Gastroesophageal sphincter (tissue), 4 donors: ENCODE measurements at places on chromosomes 1 and 21.

DNA sequence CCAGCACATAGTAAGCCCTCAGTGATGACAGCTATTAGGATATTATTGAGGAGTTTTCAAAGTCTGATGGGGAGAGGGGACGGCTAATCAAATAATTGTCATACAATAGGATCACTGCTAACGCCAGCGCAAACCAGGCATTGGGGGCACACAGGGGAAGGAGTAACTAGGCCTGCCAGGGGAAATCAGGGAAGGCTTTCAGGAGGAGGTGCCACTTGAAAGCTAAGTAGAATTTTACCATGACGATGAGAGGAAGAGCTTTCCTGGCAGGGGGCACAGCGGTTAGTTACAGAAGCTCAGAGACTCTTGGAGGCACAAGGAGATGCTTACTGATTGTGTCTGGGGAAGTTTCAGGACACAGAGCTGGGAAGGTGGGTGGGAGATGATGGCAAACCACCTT is 47.2 kb upstream of the LAPTM5 start:
- no peak for ATAC-seq

DNA sequence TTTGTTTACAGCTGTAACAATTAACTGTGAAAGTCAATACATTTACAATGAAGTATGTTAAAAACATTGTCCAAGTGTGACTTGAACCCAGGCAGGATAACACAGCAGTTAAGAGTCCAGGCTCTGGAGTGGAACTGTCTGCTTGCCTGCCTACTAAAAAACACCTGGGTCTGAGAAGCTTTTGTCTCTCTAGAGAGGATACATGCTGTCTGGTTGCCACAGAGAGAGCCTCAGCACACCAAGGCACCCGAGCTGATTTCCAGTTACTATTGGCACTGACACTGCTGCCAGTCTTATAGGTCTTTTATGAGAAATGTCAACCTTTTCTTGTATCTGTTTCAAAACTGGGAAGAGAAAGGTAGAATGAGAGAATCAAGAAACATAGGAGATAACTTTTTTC is 20.2 kb upstream of the RALGPS2 start:
- no peak for ATAC-seq

DNA sequence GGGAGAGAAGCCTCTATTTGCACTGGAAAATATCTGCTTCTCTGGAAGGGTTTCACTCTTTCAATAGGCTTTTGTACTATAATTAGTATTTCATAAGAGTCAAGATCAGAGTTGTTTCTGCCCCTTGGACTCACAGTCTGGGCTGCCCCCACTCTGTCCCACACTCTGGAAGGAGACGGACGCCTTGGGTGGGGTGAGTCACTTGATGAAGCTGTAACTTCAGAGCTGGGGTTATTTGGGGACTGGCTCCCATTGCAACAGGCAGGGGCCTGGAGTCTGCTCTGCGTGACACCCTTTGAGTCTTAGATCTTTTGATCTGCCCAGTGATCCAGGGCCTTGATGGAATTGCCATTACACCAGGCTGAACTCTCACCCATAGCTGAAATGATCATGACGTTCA is 4.0 kb upstream of the KCNA10 start:
- peak; percentile 35 for ATAC-seq

GRCh38 chr1:84245563-84245962 is 55.9 kb upstream of the SAMD13 start:
- ATAC-seq = no peak

- no peak for ATAC-seq
Measured at GRCh38 chr1:56025942-56026341, 553.4 kb downstream of the PLPP3 start.

DNA sequence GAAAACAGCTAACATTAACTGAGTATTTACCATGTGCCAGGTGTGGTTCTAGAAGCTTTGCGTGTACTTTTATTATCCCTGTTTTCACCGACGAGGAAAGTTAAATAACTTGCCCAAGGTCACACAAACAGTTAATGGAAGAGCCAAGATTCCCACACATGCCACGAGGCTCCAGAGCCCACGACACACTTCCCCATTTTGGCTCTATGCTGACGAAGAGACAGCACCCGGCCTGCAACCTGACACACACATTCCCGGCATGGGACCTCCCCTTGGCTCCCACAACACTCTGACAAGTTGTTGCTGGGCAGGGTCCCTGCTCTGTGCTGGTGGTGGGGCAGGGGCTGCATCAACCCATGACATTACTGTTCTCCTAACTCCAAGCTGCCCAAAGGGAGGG is 52.8 kb downstream of the RAP1GAP start:
- ATAC-seq = no peak

GRCh38 chr1:87178441-87178840 is 150.2 kb upstream of the LMO4 start:
- ATAC-seq = no peak

- ATAC-seq = no peak
Measured at GRCh38 chr1:78048446-78048845, 2.7 kb downstream of the GIPC2 start.

GRCh38 chr1:119954476-119955422 is 58.4 kb upstream of the ADAM30 start:
- ATAC-seq = no peak

GRCh38 chr1:113990530-113990929 is 11.3 kb downstream of the OLFML3 start:
- ATAC-seq = no peak

DNA sequence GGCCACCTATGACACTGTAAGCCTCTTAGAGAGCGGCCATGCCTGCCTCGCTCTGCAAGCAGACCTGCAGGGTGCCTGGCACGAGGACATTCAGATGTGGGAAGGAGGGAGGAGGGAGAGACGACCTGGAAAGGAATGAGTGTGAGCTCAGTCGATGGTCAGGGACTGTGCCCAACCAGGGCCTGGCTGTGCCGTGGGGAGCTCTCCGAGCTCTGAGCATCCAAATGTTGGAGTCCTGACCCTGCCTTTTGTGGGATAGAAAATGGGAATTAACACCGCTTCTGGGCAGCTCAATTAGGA is 7.3 kb downstream of the CSTB start:
- no peak for ATAC-seq

- ATAC-seq = no peak
Measured at GRCh38 chr1:185289880-185290279, 27.2 kb downstream of the IVNS1ABP start.

DNA sequence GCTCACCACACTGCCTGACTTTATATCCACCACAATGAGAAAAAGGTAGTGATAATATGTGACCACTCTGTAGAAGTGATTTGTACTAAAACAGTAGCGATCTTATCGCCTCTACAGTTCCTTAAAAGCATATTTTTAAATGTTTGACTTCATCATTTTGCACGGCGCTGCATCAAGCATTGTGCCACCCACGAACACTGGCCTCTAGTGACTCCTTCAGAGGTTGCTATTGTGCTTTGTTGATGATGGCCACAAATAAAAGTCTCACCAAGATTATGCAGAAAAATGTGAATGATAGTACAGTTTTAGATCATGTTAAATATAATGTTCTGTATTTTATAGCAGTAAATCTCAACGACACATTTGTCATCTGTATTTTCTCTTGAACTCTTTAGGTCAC is 186.5 kb upstream of the NCAM2 start:
- no peak for ATAC-seq

DNA sequence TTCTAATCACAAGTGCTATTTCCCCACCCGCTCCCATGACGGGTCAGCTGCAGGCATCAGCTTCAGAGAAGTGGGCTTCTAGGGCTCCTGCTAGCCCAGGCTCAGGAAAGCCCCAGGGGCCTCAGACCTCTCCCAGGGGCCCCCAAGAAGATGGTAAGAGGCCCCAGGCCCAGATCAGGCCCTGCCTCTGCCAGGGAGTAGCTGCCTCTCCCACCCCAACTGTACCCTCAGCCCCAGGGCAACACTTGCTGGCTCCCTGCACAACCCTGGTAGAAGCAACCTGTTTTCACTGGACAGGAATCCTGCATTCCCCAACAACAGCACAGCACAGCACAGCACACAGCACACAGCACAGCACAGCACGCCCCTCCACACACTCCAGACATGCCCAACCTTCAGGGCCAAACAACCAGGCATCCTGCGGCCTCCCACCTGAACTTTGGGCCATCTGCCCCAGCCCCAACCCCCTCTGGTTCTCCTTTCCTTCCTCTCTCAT is 6.5 kb downstream of the BLACAT1 start:
- no peak for ATAC-seq

DNA sequence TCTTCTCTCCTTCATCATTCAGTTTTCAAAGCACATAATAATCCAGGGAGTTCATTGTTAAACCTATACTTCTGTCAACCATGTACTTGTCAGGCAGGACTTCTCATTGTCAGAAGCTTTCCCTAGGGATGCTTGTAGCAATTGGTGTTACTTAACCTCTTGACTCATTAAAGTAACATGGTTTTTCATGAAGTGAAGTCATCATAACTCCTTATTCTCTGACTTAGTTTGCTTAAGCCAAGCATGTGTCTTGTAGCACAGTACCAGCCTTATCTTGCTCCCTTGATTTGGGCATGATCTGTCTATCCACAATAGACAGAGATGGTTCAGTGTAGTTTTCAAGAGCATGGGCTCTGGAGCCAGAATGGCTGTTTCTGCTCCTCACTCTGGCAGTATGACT is 45.3 kb downstream of the LRIG2 start:
- no peak for ATAC-seq

GRCh38 chr1:219784660-219785381 is 143.5 kb downstream of the SLC30A10 start:
- ATAC-seq = no peak

GRCh38 chr1:92987462-92987861 is 26.2 kb upstream of the DIPK1A start:
- ATAC-seq = no peak

- no peak for ATAC-seq
Measured at GRCh38 chr21:39663066-39663465, 50.3 kb downstream of the B3GALT5 start.

DNA sequence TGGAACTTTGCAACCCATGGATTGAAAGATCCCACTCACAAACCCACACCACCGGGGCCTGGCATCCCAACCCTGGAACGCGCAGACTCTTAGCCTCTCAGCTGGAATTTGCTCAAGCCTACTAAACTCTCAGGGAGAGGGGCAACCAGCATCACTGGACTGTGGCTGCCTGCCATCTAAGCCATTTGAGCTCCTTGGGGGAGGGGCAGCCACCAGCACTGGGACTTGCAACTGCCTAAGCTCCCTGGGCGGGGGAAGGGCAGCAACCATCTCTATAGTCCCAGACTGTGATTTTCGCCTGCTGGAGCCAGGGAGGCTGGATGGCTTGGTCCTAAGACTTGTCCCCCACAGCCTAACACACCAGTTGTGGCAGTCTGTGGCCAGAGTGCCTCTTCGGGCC is 122.3 kb downstream of the SNX7 start:
- no peak for ATAC-seq

- no peak for ATAC-seq
Measured at GRCh38 chr1:205692423-205692822, 12.1 kb upstream of the SLC45A3 start.

GRCh38 chr21:31372471-31372765 is 28.4 kb upstream of the TIAM1 start:
- ATAC-seq = no peak

GRCh38 chr1:111541721-111542120 is 38.3 kb upstream of the ADORA3 start:
- ATAC-seq = no peak

DNA sequence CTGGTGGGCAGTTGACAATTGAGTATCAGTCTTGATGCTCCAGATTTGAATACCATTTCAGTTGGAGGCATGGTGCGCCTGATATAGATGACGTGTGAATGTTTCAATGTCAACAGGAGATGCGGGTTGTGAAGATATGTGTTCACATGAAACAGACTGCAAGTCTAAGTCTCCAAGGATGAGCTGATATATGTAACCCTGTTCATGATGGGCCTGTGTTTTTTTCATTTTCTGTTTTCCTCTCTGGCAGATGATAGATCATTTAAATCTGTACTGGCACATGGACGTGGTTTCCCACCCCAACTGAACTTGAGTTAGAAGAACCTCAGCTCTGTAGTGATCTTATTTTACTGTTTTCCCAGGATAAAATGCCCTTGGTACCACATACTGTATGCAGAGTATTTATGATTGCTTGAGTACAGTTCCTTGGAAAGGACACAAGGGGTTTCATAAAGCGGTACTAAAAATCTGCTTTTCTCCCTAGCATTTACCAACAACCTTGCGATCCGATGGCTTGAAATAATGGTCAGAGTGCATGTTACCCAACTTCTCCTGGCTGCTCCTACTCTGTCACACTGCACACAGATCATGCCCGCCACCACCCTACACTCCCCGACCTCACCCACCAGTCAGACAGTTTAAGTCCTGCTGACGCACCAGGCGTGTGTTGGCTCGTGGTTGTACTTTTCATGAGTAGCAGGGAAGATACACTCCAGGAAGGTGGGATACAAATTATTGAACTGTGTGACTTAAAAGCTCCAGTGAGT is 131.1 kb downstream of the NFIA start:
- no peak for ATAC-seq

- no peak for ATAC-seq
Measured at GRCh38 chr21:16796776-16797175, 716.1 kb upstream of the CXADR start.

GRCh38 chr1:231953660-231954059 is 327.1 kb downstream of the DISC1 start:
- no peak for ATAC-seq

DNA sequence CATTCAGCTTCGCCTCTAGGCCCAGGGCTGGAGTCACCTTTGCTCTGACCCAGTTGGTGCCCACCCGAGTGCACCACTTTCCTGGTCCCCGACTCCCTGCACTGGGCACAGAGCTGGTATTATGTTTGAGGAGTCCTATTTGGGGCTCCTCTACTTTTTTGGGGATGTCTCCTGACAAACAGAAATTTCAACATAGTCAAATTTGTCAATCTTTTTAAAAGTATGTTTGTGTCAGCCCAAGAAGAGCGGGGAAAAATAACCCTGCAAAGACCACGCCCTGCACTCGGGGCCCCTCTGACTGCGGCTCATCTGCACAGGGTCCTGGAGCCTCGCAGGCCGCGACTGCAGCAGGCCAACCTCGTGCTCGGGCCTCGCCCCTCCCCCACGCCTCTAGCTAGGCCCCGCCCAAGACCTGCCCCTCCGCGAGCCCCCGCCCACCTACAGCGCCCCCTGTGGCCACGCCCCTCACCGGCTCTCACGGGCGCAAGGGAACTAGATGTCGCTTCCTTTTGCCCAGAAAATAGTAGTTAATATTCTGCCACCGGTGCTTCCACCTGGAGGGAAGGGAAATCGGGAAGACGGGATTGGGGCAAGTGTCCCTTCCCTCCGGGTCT is 11.4 kb downstream of the FAM229A start:
- ATAC-seq = peak; percentile 71

- ATAC-seq = no peak
Measured at GRCh38 chr1:165884009-165884689, 56.7 kb downstream of the UCK2 start.

GRCh38 chr21:30193201-30193600 is 22.7 kb downstream of the CLDN8 start:
- no peak for ATAC-seq

- no peak for ATAC-seq
Measured at GRCh38 chr1:214467078-214467585, 84.3 kb downstream of the PTPN14 start.
